ENCODE measurements at places on chromosomes 2 and 18.

- DNase-seq = no peak
These were observed 76.9 kb upstream of the NABP1 start for GRCh38 chr2:191601060-191601459.

GRCh38 chr2:130829015-130829414, 7.7 kb upstream of the ARHGEF4 start:
- DNase-seq = no peak

- peak; percentile 44 for DNase-seq
These were observed 275.3 kb downstream of the GALR1 start for GRCh38 chr18:77524909-77525308.

GRCh38 chr2:75241696-75242095, 42.4 kb upstream of the TACR1 start:
- DNase-seq = no peak

GRCh38 chr2:3558205-3559014, at the start of gene RNASEH1:
RNASEH1 (minus strand) TSS chr2:3558333; CDS start chr2:3558260, 73 bp downstream.
- peak; percentile 92 for DNase-seq

GRCh38 chr2:157748371-157749142, 119.9 kb upstream of the ACVR1C start:
- no peak for DNase-seq

DNA sequence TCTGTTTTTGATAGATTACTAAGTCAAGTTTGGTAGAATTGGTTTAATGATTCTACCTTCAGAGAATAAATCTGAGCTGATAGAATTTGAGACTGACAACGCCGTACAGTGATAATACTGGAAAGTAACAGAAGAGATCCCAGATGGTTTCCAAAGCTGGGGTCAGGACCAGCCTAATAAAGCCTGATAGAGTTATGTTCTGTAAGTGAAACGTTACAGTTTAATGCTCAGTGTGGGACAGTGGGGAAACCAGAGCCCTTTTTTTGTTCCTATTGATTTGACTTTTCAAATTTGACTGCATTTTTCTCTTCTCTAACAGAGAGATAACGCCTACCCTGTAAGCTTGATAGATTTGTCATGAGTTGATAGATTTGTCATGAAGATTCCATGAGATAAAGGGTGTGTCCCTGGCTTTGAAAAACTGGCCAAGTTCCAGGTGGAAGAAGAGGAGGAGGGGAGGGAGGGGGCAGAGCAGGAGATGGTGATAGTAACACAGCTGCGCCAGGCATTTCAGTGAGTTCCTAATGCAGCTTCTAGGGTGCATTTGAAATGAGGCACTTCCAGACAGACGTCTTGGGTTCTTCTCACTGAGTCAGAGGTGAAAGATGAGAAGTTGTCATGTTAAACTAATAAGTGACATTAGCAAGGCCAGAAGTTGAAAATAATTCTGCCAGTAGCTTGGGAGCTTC, 65.1 kb downstream of the CERS6 start:
- DNase-seq = no peak

DNA sequence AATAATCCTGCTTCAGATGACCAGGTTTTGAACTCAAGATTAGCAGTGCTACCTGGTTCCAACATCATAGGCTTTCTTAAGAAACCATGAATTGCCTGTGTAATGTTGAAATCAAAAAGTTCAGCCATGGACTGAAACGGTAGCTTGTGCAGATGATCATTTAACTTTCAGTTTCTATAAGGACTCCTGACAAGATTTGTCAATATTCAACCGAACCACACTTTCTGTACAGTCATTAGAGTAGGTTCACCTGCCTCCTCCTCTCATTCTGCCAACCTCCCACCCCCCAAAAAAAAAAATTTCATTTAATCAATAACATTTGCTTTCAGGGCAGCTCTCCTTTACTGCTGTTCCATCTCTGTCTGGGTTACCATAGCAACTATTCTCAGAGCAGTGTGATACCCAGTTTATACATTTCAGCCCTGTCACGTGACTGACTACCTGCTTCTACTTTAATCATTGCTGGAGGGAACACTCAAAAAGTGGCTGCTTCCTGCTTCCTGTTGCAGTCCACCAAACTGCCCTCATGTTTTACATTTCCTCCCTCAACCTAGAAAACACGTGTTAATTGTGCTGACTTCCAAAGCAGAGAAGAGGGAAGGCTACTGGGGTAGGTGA, 275.5 kb downstream of the SS18 start:
- DNase-seq = no peak

- DNase-seq = no peak
These were observed 54.4 kb downstream of the ZBTB7C start for GRCh38 chr18:48354746-48355260.

DNA sequence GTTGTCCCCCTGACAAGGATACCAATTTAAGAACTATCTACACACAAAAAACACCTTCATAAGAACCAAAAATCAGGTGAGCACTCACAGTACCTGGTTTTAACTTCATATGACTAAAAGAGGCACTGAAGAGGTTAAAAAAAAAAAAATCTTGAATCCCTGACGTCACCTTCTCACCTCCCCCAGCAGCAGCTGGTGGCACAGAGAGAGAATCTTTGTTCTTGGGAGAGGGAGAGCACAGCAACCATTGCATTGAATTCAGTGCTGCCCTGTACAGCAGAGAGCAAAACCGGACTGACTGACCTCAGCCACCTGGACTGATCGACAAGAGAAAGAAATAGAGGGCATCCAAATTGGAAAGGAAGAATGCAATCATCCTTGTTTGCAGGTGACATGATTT, 566.0 kb downstream of the TMX3 start:
- no peak for DNase-seq

GRCh38 chr2:16112972-16113560, 172.7 kb downstream of the MYCN start:
- no peak for DNase-seq

- DNase-seq = no peak
These were observed 79.3 kb downstream of the RBM43 start for GRCh38 chr2:151182396-151182795.

- no peak for DNase-seq
These were observed 56.3 kb upstream of the MYO3B start for GRCh38 chr2:170121689-170122088.

GRCh38 chr2:45812011-45812500, 160.6 kb downstream of the PRKCE start:
- peak; percentile 64 for DNase-seq

DNA sequence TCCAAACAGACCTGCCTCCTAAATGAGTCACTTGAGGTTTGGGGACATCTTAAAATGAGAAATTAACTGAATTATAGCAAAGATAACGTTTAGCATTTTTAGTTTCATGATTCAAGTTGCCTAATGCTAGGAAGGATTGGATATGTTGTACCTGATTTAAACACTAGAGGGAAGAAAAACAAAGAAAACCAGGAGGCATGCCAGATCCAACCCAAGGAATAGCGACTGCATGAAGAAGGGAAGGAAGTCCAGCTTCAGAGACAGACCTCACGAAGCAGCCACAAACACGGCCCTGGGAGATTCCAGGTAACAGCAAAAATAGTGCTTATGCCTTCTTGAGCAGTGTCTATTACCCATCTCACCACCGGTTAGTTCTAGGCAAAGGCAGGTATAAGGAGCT, 499.9 kb upstream of the SPHKAP start:
- DNase-seq = no peak

DNA sequence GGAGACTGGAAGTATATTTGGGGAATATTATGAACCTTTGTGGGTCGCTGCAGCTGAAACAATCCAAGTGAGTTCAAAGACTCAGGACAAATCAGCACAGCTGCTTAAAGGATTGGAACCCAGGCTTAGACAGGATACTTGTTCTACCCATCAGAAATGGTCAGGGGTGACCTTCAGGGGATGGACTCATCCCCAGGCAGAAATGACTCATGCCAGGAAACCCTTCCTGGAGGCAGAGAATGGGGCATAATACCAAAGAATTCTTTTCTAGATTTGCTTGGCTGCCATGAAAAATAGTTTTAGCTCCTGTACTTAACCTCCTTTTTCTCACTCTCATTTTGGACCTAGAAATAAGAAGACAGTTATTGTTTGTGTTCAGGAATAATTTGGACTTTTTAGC, 425.5 kb downstream of the TSN start:
- no peak for DNase-seq

GRCh38 chr2:209556354-209556961, 132.6 kb downstream of the MAP2 start:
- DNase-seq = no peak

DNA sequence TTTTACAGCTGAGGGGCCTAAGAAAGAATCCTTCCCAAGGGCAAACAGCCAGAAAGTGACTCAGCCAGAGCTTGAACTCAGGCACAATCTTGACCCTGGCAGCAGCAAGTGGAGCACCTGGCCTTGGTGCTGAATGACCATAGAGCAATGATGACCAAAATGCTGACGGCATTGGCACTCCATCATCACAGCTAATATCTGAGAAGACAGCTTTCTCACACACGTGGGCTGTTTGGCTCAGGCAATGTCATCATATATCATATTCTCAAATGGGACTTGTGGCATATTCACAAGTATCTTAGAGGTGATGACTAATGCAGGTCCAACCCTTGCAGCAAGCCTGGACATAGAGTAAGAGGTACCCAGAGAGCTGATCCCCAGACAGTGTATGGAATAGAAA, 443.9 kb upstream of the MYT1L start:
- DNase-seq = no peak

DNA sequence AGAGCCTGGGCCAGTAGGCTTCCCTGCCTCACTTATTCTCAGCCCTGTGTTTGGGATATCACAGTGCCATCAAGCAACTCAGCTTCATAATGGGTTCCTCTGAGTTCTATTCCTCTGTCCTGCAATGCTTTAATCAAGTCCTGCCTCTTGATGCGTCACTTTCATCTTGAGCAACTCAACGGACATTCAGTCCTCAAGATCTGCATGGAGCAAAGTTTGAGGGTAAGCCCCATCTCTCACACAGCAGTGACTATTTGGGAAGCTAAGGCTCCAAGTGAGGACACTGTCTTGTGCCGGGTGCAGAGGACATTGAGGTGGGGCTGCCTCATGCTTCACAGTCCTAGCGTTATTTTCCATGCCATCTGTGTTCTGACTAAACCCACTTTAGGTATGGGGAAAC, 50.9 kb upstream of the PLB1 start:
- DNase-seq = no peak

DNA sequence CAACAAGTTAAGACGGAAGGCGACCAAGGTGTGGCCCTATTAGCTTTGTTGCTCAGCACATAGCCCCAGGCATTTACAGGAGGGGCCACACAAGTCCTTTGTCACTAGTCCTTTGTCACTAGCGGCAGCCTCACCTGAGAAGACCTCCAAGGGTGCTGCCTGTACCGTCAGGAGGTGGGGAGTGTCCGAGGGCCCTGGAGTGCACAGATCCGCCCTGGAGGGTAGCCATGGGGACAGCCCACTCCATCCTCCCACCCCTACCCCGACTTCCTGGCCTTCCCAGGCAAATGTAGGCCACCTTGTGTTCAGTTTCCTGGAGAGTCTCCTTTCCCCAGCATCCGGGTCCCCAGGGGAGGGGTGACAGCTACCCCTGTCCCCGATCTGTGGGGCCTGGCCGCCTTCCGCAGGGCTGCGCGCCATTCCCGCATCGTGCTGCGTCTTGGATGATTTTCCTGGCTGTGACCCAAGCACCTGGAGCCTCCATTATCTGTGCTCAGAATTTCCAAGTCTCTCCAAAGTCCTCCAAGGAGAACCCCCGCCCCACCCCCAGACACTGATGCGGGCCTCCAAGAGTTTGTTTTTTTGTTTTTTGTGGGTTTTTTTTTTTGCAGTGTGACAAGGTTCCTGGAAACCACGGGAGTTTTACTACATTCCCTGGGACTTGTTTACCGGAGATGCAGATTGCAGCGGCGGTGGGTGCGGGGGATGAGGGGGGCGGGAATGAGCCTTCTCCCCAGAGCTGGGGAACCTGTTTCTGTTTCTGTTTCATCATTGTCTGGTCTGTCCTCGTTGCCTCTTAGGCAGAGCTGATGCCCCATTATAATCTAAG, 28.6 kb downstream of the TEX44 start:
- DNase-seq = no peak

GRCh38 chr18:5941890-5942289, 46.6 kb upstream of the TMEM200C start:
- DNase-seq = no peak

DNA sequence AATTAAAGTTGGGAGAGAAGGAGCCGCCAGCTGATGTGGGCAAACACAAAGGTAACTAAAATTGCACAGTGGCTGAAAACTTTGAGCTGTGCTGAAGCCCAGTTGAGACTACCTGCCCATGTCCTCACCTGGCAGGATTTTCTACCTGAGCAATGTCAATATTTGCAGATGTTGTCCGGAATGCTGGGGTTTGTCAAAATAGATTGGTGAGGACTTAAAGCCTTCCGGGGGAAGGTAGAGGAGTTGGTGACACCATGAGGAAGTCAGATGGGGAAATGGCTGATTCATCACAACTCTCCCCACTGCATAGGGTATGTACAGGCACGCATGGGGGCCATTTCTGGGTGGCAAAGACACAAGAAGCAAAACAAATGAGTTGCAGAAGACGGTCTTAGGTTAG, 114.9 kb downstream of the ALK start:
- no peak for DNase-seq

- no peak for DNase-seq
These were observed 152.6 kb upstream of the SLC1A4 start for GRCh38 chr2:64836566-64836965.

DNA sequence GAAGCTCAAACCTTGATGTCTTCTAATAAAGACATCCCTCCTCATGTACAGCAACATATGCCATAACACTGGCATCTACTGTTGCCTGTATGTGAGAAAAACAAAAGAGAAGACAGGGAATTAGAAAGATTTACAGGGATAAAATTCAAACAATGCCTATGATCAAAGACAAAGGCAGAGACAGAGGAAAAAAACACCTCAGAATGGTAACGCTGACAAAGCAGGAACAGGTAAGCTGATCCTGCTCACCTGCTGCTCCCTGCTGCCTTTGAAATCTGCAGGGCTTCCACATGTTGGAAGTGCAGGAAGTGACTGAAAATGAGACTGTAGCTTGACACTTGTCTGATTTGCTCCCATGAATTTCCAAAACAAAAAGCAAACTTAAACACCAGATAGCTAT, 90.2 kb upstream of the DNAJC10 start:
- peak; percentile 17 for DNase-seq

DNA sequence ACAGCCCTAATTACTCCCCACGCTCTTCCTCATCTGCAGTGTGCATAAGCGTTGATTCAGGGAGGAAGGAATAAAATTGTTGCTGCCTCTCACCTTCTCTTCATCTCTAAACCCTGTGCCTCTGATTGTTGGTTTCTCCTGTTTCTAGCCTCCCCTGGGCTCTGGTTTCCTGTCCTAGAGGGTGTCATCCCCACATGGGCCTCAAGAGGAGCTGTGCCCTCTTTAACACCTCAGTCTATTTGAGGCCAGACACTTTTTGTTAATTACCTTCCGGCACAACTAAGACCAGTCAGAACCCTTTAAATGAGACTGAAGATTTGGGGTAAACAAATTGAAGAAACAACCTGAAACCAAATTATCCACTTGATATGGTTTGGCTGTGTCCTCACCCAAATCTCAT, 9.7 kb downstream of the CTAGE1 start:
- no peak for DNase-seq

- no peak for DNase-seq
These were observed 73.3 kb downstream of the PIK3C3 start for GRCh38 chr18:42028247-42028832.
